ENCODE measurements at places on chromosomes 1 and 21. TPM values are rescaled to one million over a fixed set of nuclear protein-coding genes. Genes with fewer than 3 reads are reported as not detected.

Gene AMY1C
- total RNA-seq: not detected

Gene CLDN14
- total RNA-seq: 0.07 TPM

Gene PSRC1
- total RNA-seq: 22.7 TPM

Gene AKNAD1
- 1.5 TPM for total RNA-seq

Gene C8B
- total RNA-seq: not detected

Gene SYCP1
- not detected for total RNA-seq

Gene FCRLB
- 1.6 TPM for total RNA-seq

Gene TNFRSF8
- 0.13 TPM for total RNA-seq

Gene OXCT2
- 0.49 TPM for total RNA-seq

Measured in A549 treated with dexamethasone at 1 μM for 4 hours (cell line).